Neuronal stem cell (in vitro differentiated cells): ENCODE measurements at places on chromosomes 4 and X.

DNA sequence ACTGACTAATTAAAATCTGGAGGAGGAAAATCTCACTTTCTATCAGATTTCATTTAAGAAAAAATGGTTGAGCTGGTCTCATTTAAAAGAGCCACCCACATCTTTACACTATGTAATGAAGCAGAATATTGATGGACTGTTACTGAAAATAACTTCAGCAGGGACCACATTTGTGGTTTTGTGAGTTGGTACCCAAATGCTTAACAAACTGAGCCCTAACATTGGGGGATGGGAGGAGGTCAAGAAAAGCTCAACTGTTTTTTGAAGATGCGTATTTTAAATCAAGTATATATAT is 30.1 kb downstream of the HOPX start:
- no peaks in the 10 kb centered on the region for H3K36me3 ChIP-seq
- H3K27me3 ChIP-seq: peaks cover 24% of the 10 kb centered on the region
- H3K27ac ChIP-seq: no peak overlapping the region
- H3K4me1 ChIP-seq: peaks cover 4% of the 10 kb centered on the region
- H3K4me3 ChIP-seq: no peak overlapping the region

DNA sequence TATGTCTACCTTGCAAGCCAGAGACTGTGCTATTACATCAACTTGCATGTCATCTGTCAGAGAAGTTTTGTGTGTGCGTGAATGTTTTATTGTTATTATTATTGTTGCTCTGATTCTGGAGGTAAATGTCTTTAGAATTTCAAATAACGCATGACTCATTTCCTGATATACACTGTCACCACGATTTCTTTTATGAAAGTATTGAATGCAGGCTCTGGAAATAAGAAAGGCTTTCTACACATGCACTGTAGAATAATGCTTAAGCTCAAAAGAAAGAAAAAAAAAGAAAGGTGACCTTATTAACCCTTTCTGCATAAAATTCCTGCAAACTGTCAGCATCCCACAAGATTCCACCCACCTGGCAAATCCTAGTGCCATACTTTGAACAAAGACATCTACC is 632.9 kb downstream of the ZNF674 start:
- no peak overlapping the region for H3K27ac ChIP-seq
- no peaks in the 10 kb centered on the region for H3K27me3 ChIP-seq
- no peak for DNase-seq
- H3K36me3 ChIP-seq: no peaks in the 10 kb centered on the region
- no peak overlapping the region for H3K4me3 ChIP-seq
- H3K4me1 ChIP-seq: no peaks in the 10 kb centered on the region

DNA sequence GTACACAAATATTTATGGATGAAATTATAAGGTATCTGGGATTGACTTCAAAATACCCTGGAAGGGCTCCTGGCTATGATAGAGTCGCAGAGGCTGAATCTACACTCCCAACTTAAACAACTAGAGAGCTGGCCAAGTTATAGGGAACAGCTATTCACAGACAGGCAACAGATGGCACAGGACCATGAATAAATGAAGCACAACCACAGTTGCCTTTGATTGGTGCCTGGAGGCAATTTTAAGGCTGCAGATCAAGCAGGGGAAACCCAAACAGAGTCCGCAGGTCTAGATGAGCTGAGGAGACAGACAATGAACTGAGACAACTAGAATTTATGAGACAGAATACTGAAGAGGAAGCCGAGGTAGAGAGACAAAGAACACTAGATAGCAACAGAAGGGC is 155.9 kb downstream of the EVC2 start:
- H3K27ac ChIP-seq: no peak overlapping the region
- no peak for DNase-seq
- peaks cover 2% of the 10 kb centered on the region for H3K36me3 ChIP-seq
- no peaks in the 10 kb centered on the region for H3K27me3 ChIP-seq
- no peaks in the 10 kb centered on the region for H3K4me1 ChIP-seq

- peaks cover 2% of the 10 kb centered on the region for H3K4me1 ChIP-seq
- DNase-seq: no peak
- H3K27me3 ChIP-seq: no peaks in the 10 kb centered on the region
These were observed 287.1 kb downstream of the ANK2 start for GRCh38 chr4:113336556-113336955.

GRCh38 chr4:165464813-165465381 is 86.1 kb downstream of the CPE start:
- H3K4me1 ChIP-seq: no peaks in the 10 kb centered on the region
- no peak overlapping the region for H3K4me3 ChIP-seq
- H3K27ac ChIP-seq: no peak overlapping the region
- peak; percentile 20 for DNase-seq
- peaks cover 4% of the 10 kb centered on the region for H3K36me3 ChIP-seq

DNA sequence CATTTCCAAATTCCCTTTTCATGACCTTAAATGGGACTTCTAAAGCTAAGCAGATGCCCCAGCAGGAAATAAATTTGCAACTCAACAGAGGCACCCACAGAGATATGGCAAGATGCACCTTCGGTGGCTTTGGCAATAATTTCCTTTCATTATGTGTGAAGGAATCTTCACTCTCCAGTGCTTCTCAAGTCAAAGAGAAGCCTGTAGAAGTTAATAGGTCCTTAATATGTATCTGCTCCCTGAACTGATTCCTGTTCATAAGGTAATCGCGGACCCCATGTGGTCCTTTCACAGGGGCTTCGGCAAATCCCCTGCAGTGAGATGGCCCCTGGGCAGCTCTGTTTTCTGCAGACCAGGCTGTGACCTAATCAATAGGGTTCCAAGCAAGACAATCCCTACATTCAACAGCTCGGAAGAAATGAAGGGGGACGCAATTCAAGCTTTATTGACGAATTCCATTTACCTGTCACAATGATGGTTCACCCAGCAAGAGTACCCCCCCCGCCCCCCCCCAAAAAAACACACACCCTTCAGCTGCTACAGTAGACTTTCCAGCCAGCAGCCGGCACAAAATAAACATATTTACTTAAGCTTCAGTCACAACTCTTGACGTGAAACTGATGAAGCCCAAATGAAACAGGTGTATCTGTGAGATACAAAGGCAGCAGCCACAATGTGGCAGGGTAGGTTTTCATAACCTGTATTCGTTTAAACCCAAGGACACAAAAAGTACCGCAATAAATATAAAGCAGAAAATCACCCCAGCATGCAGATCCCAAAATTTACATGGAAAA is 35.3 kb downstream of the FAT1 start:
- H3K4me1 ChIP-seq: peaks cover 16% of the 10 kb centered on the region
- peak overlapping the region; percentile 39 for H3K27ac ChIP-seq
- peaks cover 3% of the 10 kb centered on the region for H3K36me3 ChIP-seq
- H3K27me3 ChIP-seq: no peaks in the 10 kb centered on the region
- no peak overlapping the region for H3K4me3 ChIP-seq
